ENCODE measurements at places on chromosomes 2 and 18. TPM values are rescaled to one million over a fixed set of nuclear protein-coding genes. Genes with fewer than 3 reads are reported as not detected.

ARHGAP15 gene
- polyA plus RNA-seq = 31.0 TPM

SPTBN1 gene
- polyA plus RNA-seq = 552 TPM

LAMA3 gene
- 136 TPM for polyA plus RNA-seq

POU3F3 gene
- polyA plus RNA-seq = not detected

CENPA gene
- polyA plus RNA-seq = 13.9 TPM

FAM237A gene
- polyA plus RNA-seq = not detected

CFAP210 gene
- 1.1 TPM for polyA plus RNA-seq

LINC00305 gene
- not detected for polyA plus RNA-seq

C2orf76 gene
- 18.4 TPM for polyA plus RNA-seq

TUBA3E gene
- polyA plus RNA-seq = 0.31 TPM

LTBP1 gene
- 59.9 TPM for polyA plus RNA-seq

OR6B2 gene
- polyA plus RNA-seq = not detected

CYBRD1 gene
- polyA plus RNA-seq = 84.1 TPM

ATG4B gene
- 75.0 TPM for polyA plus RNA-seq

NRP2 gene
- polyA plus RNA-seq = 41.2 TPM

STPG4 gene
- 0.13 TPM for polyA plus RNA-seq

TEX44 gene
- polyA plus RNA-seq = not detected

SPDYA gene
- polyA plus RNA-seq = 4.3 TPM

AQP12B gene
- not detected for polyA plus RNA-seq

IL1B gene
- polyA plus RNA-seq = 1.2 TPM

THSD7B gene
- 3.6 TPM for polyA plus RNA-seq

HRH4 gene
- 0.16 TPM for polyA plus RNA-seq

MSH6 gene
- 70.5 TPM for polyA plus RNA-seq

KCNG3 gene
- polyA plus RNA-seq = 0.08 TPM

CD226 gene
- 4.2 TPM for polyA plus RNA-seq

PAPOLG gene
- 18.3 TPM for polyA plus RNA-seq

SDC1 gene
- 82.5 TPM for polyA plus RNA-seq

DLX2 gene
- not detected for polyA plus RNA-seq

TGFBRAP1 gene
- polyA plus RNA-seq = 13.1 TPM

REG3A gene
- not detected for polyA plus RNA-seq

MAL gene
- polyA plus RNA-seq = 0.60 TPM

DYSF gene
- polyA plus RNA-seq = 14.6 TPM

CTIF gene
- polyA plus RNA-seq = 21.9 TPM

TANC1 gene
- 59.6 TPM for polyA plus RNA-seq

ANTXR1 gene
- 85.4 TPM for polyA plus RNA-seq

CHRNA1 gene
- 0.46 TPM for polyA plus RNA-seq

NCKAP5 gene
- polyA plus RNA-seq = 20.7 TPM

NOP58 gene
- 120 TPM for polyA plus RNA-seq

KCTD18 gene
- 16.5 TPM for polyA plus RNA-seq

MOB4 gene
- 49.9 TPM for polyA plus RNA-seq

CYRIA gene
- polyA plus RNA-seq = 16.6 TPM

B4GALT6 gene
- 14.7 TPM for polyA plus RNA-seq

GREB1L gene
- 0.50 TPM for polyA plus RNA-seq

SRD5A2 gene
- polyA plus RNA-seq = 0.49 TPM

MSTN gene
- 2.4 TPM for polyA plus RNA-seq

GPBAR1 gene
- 1.4 TPM for polyA plus RNA-seq

TMEM163 gene
- 12.9 TPM for polyA plus RNA-seq

FAM124B gene
- polyA plus RNA-seq = 34.6 TPM

MERTK gene
- 16.6 TPM for polyA plus RNA-seq

SH2D6 gene
- polyA plus RNA-seq = 0.85 TPM
